ENCODE measurements at places on chromosomes 11 and 22.

- DNase-seq: no peak
Observed at GRCh38 chr22:38124236-38124974, 13.9 kb upstream of the BAIAP2L2 start.

- no peak for DNase-seq
Observed at GRCh38 chr22:43325176-43325575, 18.0 kb downstream of the SCUBE1 start.

GRCh38 chr11:44088377-44088776 lies 7.1 kb upstream of the EXT2 start:
- DNase-seq: no peak

GRCh38 chr11:78536933-78537332 lies 37.7 kb downstream of the NARS2 start:
- DNase-seq: no peak

- no peak for DNase-seq
Observed at GRCh38 chr11:33723238-33723881, 12.9 kb downstream of the CD59 start.

GRCh38 chr11:113251281-113251680 lies 63.1 kb upstream of the TTC12 start:
- no peak for DNase-seq

DNA sequence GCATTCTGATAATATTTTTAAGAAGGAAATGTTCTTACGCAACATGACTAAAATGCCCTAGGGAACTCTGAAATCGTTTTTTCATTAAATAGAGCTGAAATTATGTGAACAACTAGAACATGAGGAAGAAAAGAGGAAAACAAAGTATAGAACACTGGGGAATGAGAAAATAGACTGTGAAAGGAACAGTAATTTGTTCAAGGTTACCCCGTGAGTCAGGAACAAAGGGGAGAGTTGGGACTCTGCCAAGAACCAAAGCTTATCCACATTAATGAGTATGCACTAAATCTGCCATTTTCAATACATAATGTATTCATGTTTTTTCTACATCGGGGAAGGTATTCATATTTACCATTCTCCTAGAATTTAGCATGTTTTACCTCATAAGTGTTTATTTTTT lies 961.8 kb upstream of the CCDC90B start:
- no peak for DNase-seq

DNA sequence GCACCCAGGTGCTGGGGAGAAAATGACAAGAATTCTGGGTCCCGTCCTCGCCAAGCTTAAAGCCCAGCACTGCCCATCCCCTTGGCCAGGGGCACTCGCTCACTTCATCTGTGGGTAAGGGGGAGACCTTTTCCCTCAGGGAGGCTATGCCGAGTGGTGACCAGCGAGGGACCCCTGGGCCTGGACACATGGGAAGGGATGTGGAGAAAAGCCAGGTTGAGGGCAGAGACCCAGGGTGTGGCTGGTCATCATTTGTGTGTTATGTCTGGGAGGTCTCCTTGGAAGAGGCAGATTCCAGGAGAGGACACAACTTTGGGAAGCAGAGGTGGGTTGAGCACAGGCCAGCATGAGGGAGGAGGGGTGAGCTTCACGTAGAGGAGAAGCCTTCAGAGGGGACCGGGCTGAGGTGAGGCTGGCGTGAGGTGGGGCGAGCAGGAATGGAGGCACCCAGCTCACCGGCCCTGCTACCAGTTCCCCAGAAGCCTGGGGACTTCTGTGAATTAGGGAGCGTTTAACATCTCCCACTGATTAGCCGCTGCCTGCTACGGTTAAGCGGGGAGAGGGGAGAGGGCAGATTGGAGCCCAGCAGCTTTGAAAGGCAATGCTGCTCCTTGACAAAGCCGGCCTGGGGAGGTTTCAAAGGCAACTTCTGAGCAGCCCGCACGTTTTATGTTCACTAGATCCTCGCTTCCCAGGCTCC lies 25.8 kb upstream of the NECTIN1 start:
- no peak for DNase-seq

DNA sequence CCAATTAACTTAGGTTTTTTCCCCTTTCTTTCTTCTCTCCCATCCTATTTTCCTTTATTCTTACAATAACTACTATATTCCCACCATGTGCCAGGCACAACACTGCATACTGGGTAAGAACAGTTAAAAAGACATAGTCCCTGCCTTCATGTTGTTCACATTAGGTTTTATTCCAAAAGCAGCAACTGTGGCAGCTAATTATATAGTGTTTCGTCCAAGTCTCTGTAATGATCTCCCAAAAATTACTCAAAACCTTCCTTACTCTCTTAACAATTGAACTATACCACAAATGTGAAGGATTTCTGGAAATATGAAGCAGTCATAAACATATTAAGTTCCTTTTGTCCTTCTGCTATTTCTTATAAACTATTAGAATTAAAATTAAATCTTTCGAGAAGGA lies 184.1 kb upstream of the C11orf58 start:
- no peak for DNase-seq

DNA sequence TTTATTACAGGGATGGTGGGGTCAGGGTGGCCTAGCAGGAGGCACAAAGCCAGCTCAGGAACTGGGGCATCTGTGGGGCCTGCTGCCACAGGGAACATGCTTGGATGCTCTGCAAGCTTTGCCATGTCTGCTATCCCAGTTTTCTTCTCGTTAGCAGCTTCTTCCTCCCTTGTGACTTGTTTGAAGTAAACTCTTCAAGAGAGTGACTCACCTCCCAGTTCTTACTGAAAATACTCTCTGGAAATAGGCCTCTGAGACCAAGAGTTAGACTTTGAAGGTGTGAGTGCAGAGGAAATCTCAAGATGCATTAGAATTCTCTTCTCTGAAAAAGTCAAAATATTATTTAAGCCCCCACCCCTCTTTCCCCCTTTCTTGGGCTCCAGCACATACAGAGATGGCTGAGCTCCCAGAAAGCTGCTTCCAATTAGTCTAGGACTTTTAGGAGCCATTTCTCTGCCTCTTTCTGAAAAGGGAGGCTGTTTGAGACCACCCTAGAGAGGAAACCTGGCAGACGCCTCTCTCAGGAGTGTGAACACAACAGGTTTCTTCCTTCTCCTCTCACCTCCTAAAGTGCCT lies 15.1 kb downstream of the CWC15 start:
- no peak for DNase-seq

DNA sequence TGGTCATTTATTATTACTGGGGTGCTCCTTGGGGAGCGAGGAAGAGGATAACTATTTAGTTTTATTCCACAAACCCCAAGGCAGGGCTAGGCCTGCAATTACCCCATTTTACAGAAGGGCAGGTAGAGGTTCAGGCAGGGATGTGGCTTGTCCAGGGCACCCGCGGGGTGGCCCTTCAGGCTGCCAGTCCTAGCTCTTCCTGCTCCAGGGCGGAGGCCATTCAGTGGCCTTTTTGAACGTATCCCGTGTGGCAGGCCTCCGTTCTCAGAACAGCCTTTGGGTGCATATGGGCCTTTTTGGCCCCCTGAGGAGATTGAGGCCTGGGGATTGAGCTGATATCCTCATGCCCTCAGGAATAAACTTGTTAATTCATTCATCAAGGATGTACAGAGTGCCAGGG lies 66.2 kb downstream of the MPPED1 start:
- no peak for DNase-seq

- no peak for DNase-seq
Observed at GRCh38 chr11:128595221-128595620, 7.9 kb upstream of the ETS1 start.

- no peak for DNase-seq
Observed at GRCh38 chr22:38468443-38469305, 778 bp downstream of the KDELR3 start.

- no peak for DNase-seq
Observed at GRCh38 chr11:110921742-110922521, 209.7 kb upstream of the ARHGAP20 start.

GRCh38 chr11:7688238-7688826 lies 15.0 kb upstream of the CYB5R2 start:
- DNase-seq: no peak

DNA sequence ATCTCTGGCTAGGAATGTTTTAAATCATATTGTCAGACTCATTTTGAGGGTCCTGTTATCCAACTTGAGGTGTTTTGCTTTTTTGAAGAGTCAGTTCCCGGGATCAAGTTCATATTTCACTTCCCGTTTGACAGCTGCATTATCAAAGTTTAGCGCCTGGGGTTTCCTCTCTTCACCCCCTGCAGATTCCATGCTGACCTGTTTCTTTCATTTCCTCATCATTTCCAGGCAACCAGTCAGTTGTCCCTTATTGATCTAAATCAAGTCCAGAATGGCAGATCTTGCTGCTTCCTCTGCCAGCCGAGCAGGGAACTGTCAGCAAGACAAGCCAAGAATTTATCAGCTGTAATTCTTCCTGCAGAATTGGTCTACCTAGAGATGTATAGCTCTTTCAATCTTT lies 197.6 kb upstream of the SYN3 start:
- no peak for DNase-seq

- DNase-seq: no peak
Observed at GRCh38 chr22:40718250-40719204, 39.2 kb downstream of the MCHR1 start.

DNA sequence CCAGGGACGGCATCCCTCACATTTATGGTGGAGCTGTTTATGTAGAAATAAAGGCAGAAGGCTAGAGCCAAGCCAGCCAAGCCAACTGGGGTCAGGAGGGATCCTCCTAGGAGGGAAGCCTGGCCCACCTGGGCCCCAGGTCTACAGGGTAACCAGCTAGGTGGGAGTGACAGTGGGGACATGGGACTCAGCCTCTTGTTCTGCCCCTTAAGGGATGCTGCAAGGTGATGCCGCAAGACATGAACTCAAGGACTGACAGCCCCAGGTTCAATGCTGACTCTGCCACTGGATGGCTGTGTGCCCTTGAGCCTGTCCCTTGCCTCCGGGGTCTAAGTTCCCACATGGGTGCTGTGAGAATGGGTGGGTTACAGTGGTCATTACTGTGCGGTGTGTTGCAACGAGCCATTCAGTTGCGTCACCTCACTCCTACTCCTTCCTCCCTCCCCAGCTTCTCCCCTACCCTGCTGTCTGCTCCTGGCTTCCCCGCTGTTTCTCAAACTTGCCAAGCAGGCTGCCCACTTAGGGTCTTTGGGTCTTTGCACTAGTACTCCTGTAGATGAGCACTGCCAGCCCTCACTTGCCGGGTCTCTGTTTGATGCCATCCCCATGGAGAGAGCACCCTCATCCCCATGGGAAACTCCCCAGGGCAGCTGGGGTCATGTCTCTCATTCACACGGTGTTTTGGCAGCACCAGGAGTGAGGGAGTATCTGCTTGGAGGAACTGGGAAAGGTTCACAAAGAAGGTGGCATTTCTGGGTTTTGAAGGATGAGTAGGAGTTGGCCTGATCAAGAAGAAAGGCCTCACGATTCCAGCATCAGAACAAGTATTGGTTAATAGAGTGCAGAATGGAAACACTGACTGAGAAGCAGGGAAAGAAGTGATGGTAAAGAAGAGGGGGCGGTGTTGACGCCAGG lies 43.0 kb upstream of the RTL6 start:
- no peak for DNase-seq

GRCh38 chr11:78646564-78647185 lies 72.0 kb upstream of the NARS2 start:
- peak; percentile 44 for DNase-seq

DNA sequence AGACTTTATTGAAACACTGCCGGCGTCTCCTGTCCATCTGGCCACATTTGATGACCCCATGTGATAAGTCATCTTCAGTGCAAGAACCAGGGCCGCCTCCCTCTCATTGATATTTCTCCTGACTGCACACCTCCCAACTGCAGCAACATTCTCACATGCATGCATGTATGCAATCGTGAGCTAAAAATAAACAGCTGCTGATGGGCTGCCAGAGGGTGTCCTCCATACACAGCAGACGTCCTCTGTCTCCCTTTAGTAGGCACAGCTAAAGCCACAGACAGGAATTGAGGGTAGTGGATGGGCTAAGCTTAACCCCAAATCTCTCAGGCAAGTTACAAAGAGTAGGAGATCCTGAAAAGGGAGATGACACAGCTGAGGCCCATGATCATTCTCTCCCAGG lies 106.7 kb upstream of the HSD17B12 start:
- DNase-seq: no peak

DNA sequence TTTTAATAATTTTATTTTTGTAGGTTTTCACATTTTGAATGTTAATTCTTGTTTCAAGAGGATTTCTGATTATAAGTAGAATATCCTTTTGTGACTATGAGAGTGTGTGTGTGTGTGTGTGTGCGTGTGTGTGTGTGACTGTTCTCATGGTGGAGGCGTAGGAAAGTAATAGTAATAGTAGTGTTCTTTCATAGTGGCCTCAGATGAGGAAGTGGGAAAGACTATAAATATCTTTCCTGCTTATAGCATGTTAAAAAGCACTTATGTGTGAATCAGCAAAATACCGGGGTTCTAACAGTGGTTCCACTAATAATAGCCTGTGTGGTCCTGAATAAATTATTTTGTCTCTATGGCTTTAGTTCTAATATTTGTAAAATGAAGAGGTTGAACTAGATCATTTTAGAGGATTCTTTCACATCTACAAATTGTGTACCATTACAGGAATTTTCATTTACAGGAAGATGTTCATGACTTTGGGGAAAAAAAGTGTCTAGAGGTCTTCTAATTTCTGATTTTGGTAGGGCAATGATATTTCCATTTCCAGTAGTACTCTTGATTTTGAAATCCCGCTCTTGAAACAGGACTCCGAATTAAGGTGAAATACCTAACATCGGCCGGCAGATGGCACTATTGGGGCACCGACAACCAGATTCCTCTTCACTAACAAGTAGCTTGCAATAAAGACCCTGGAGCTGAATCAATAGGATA lies 29.9 kb upstream of the OR10G7 start:
- DNase-seq: peak; percentile 66

- DNase-seq: no peak
Observed at GRCh38 chr22:20114506-20115475, 1.1 kb upstream of the RANBP1 start.

GRCh38 chr11:28616160-28616965 lies 508.2 kb downstream of the METTL15 start:
- no peak for DNase-seq

DNA sequence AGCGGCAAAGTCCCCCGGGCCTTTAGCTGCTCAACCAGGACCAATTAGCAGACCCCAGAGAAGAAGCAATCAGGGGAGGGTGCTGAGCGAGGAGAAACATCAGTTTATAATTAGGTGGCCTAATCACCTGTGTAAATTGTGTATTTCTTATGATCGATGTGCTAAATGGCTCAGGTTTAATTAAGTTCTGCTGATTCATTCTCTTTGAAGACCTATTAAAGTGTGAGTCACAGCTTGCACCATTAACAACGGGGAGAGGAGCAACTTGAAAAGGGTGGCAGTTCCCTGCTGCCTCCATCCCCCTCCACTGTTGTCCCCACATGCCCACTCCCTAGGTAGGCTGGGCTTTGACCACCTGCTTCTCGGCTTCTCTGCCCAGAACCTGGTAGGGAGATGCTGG lies 10.7 kb downstream of the ISX start:
- no peak for DNase-seq

Measured in stimulated activated CD4-positive, alpha-beta T cell treated with anti-CD3 and anti-CD28 coated beads, Interleukin-4, amount 100 ng/mL, for 1 hour (primary cell).